ENCODE measurements at places on chromosomes 7 and 10.

- DNase-seq = no peak
Observed at GRCh38 chr10:20380401-20380800, 516.7 kb downstream of the NEBL start.

DNA sequence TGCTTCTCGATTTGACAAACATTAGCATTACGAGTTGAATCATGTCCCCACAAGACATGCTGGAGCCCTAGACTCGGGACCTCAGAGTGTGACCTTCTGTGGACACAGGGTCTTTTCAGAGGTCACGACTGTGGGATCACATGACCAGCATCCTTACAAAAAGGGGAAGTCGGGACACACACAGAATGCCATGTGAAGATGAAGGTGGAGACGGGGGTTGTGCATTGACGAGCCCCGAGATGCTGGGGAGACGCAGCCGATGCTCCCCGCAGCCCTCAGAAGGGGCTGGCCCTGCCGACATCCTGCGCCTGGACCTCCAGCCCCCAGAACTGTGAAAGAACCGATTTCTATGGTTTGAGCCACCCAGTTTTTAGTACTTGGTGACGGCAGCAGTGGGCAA, 7.5 kb downstream of the ZFAND2A start:
- DNase-seq = no peak

DNA sequence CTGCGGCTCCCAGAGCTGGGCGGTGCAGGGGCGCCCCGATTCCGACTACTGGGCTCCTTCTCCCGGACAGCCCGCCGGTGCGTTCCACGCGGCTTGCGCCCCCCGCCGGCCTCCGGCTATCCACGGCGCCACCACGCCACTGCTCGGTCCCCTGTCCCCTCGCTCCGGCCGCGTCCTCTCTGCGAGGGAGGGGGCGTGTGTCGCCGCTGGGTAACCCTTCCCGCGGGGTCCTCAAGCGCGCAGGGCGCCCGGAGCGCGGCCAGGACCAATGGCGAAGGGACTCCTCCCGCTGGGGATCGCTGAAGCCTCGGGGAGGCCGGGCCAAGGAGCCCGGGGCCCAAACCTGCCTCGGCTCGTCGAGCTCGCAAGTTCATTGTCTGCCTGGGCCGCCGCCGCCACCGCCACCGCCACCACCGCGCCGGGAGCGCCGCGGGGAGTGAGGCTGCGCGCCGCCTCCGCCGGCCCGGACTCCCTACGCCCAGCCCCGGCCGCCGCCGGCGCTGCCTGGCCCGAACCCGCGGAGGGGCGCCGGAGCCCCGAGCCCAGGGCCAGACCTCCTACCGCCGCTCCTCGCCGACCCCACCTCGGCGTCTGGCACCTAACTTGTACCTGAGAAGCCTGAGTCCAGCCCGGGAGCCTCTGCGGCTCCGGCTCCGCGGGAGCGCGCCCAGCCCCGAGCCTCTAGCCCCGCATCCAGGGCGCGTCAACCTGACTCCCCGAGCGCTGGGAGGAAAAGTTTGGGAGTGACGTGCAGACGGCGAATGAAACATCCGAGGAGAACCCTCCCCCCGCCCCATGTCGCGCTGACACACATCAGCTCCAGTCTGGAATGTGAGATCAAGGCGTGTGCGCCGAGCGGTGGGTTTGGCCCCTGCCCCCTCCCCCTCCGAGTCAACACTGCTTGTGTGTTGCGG, at the start of gene CHST15:
Gene CHST15, minus strand, starts transcription at position 739 of the 914 bp plus-strand sequence. CDS start 47,386 bp downstream, outside the sequence.
- DNase-seq = no peak

DNA sequence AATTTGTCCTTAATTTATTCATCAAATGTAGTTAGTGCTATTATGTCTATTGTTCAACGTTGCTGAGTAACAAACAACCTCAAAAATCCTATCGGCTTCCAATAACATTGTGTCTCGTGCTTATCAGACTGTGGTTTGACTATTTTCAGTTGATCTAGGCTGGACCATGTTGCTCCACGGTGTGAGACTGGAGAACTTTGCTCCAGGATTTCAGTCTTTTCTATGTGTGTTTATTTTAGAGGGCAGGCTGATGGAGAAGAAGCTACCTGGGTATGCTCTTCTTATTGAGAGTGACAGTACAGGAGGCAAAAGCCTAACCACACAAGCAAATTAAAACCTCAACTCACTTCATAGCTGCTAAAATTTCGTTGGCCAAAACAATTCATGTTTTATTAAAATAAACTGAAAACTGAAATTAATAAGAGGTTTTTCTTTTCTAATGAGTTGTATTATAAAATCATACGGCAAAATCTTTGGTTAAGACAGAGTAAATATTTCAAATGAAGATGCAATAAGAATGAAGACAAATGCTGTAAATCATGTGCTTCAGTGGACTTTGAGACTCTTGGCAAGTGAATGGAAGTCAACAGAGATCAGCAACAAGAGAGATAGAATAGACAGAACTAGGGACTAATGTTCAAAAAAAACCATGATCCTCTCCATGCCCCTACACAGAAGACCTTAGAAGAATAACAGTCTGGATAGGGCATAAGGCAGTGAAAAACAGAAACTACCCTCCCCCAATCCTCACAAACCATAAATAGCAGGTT, 418.0 kb upstream of the ETV1 start:
- DNase-seq = no peak

DNA sequence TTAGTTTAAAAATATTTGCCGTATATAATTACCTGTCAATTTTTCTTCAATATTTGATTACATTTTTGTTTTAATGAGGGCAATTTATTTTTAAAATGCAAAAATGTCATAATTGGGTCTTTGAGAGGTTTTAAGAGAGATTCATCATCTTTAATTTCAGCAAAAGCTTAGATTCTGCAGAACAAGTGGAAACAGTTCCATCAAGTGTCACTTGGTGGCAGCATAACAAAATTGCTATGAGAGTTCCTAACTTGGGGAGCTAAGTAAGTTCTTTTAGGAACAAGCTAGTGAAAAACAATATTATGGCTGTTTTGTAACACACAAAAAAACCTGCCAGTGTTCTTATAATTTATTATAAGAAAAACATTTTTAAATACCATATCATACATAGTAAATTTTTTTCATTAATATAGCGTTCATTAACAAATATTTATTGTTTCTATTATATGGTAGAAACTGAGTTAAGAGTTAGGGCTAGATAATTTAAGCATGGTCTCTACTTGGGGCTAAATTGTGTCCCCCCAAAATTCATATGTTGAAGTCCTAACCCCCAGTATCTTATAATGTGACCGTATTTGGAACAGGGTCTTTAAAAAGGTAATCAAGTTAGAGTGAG, 155.2 kb downstream of the MAGI2 start:
- DNase-seq = no peak

GRCh38 chr10:89518876-89519842, 16.2 kb downstream of the SLC16A12 start:
- no peak for DNase-seq

- no peak for DNase-seq
Observed at GRCh38 chr7:72674394-72674793, 153.6 kb downstream of the TYW1B start.

GRCh38 chr10:133312016-133312768, 3.5 kb downstream of the ZNF511 start:
- no peak for DNase-seq

DNA sequence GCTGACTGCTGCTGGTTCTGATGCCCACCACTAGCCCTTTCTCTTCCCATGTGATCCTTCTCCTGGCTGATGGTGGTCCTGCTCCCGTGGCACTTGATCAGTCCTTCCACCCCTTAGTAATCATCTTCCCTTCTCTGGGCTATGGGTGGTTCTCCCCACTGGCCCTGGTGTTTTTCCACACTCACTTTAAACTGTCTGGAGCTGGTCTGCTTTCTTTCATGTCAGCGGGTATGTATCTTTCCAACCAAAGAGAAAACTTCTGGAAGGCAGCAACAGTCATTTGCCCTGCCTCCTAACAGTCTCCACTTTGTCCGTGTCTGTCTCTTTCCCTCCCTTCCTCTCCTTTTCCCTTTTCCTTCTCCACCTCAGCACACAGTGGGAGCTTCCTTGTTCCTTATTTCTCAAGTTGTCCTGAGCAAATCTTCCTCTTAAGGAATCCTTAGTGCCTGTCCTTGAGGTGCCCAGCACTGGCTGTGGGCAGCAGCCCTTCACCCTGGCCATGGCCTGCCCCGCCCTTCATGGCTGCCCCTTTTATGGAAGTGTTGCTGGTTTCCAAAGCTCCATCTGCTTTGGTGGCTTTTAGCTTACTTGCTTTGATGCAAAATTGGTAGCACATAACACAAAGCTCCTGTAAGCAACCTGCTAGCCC, 189.0 kb downstream of the TCF7L2 start:
- DNase-seq = no peak

GRCh38 chr10:102101152-102101551, 19.0 kb downstream of the LDB1 start:
- no peak for DNase-seq

DNA sequence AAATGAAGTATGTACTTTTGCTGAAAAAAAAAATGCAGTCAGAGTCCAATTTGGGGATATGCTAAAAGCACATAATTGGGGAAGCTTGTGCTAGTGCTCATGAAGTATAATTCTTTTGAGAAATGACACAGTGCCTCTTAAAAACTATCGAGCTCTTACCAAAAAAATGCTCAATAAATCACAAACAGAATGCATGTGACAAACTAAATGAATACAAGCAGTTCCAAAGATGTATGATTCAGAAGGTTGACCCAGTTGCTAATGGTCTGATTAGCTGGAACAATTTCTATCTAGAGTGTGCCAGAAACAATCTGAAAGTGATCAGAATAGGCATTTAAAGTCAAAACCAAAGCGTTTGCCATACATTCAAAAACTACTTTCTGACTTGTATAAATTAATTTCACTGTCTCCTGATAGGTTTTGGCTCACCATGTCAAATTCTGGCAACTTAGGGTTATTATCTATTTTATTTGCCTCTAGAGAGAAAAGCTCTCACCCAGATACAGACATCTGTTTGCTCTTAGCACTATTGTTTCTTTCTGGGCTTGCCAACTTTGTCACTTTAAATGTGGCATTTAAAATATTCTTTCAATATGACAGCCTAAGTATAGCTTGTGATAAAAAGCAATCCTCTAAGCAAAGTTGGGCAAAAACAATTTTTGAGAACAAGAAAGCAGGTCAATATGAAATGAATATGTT, 114.7 kb upstream of the AHR start:
- DNase-seq = peak; percentile 6

GRCh38 chr10:43055991-43056567, 20.8 kb upstream of the RET start:
- no peak for DNase-seq

DNA sequence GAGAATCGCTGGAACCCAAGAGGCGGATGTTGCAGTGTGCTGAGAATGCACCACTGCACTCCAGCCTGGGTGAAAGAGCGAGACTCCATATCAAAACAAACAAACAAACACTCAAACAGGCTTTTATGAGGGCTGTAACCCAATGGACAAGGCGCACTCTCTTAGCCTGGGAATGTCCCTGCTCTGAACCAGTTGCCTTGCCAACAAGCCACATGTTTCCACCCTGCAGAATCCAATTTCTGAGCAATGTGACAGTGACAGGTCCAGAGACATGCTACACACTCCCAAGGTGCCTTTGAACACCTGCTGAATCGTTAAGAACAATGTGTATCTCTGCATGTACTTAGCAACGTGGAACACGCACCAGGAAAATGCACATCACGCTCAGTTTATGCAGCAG, 186.8 kb upstream of the AUTS2 start:
- no peak for DNase-seq

GRCh38 chr7:66100408-66101050, 14.1 kb upstream of the CRCP start:
- DNase-seq = no peak

- DNase-seq = no peak
Observed at GRCh38 chr10:108788891-108789290, 1134.4 kb downstream of the XPNPEP1 start.

DNA sequence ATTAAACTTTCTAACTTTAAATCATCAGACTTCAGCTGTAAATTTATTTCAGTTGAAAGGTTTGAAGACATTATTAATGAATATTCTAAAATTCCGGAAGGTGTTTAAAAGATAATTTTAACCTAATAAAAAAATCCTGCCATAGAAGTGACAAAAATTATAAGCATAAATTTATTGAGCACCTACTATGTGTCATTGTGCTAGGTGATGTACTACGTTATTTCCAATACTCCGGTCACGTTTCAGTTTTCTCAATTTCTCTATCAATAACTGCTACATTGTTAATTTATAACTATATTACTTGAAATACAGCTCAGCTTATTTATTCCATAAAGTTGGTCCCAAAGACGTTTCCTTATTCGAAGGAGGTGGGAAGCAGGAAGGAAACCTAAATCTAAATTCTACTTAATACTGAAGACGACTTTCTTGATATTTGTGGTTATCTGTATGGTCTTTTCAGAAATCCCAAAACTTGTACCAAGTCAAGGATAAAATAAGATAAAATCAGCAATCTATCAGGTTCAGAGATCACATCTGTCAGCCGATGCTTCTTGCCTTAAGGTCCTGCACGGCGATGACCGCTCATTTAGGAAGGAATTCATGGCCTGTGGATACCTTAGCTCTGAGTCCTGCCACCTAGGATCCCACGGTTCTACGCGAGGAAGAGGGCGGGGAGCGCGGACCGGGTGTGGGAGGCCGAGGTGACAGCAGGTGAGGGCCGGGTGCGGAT, 1.2 kb upstream of the ZEB1 start:
- DNase-seq = no peak

DNA sequence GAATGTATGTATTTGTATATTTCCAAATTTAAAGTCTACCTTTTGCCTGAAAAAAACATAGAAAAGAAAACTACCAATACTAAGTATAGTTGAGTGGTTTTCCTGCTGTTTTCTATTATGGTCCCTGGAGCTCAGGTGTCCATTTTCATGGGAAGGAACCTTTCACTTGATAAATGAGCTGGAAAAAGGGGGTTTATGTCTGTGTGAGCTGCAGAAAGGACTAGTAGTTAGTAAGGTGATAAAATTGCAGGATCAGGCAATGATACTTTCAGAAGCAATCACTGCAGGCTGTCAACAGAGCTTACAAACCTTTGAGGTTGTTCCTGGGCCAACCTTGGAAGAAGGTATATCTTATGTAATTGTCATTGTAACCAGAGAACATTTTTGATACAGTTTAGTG, 48.0 kb downstream of the ST7 start:
- DNase-seq = no peak

- no peak for DNase-seq
Observed at GRCh38 chr7:66960192-66960591, 35.2 kb downstream of the SBDS start.

- peak; percentile 18 for DNase-seq
Observed at GRCh38 chr7:77917500-77918262, 119.1 kb downstream of the PHTF2 start.

- no peak for DNase-seq
Observed at GRCh38 chr10:67015225-67015624, 89.4 kb downstream of the LRRTM3 start.

- peak; percentile 64 for DNase-seq
Observed at GRCh38 chr10:1526436-1527055, 210.8 kb downstream of the ADARB2 start.

DNA sequence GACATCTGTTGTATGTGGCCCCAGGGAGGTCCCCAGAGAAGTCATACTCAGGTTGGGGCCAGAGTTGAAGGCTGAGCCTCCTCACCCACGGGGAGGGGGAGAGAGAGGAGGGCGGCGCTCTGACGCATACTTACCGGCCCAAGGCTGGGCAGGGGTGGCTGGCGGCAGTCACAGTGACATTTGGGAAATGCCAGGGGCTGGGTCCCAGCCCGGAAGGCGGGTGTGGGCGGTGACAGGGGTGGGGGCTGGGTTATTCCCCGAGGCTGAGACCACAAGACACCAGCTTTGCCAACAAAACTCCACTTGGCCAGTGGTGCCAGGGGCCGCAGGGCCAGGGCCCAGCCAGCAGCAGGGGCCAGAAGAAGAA, 41.1 kb downstream of the RASGEF1A start:
- no peak for DNase-seq

- no peak for DNase-seq
Observed at GRCh38 chr10:50312464-50313437, 61.4 kb upstream of the ASAH2 start.

- DNase-seq = no peak
Observed at GRCh38 chr10:103463499-103463898, 4.8 kb upstream of the CALHM1 start.
